ENCODE measurements at places on chromosomes 11 and 22.

GRCh38 chr11:70440206-70440605 lies 41.9 kb downstream of the CTTN start:
- DNase-seq, result no peak

DNA sequence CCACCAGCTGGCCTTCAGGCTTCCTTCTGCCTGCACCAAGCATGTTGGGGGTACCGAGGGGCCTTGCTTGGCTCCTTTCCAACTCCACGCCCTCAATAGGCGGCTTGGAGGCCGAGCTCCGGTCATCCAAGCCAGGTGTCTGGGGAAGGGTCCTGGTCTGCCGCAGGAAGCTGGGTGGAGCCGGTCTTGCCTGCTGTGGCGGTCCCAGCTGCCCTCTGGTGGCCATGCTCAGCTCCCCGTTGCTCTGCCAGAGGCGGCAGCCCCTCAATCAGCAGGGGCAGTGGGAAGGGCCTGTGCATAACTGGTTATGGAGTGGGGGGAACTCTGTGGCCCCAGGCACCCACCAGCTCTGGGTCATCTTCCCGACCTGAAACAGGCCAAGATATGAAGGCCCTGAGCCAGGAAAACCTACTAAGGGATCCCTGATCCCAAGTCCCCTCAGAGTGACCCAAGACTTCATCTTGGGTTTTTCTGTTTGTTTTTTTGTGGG lies 3.2 kb downstream of the ARVCF start:
- DNase-seq, result no peak

DNA sequence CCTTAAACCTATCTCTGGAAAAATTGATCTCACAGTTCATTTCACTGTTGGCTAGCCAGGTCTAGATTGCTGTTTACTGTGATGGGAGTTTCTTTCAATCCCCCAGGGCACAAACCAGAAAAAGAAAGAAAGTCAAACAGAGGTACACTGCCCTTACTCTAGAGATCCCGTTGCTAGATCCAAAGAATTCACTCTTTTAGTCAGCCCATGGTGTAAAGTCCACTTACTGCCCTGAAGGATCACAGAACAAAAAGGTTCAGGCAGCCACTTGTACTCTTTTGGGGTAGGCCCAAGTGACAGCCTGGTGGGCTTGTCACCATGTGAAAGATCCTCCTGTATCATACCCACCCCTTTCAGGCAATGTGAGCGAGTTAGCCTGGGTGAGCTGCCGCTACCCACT lies 162.6 kb upstream of the CCDC179 start:
- DNase-seq, result no peak

GRCh38 chr11:27651711-27652110 lies 48.5 kb downstream of the BDNF start:
- DNase-seq, result no peak

DNA sequence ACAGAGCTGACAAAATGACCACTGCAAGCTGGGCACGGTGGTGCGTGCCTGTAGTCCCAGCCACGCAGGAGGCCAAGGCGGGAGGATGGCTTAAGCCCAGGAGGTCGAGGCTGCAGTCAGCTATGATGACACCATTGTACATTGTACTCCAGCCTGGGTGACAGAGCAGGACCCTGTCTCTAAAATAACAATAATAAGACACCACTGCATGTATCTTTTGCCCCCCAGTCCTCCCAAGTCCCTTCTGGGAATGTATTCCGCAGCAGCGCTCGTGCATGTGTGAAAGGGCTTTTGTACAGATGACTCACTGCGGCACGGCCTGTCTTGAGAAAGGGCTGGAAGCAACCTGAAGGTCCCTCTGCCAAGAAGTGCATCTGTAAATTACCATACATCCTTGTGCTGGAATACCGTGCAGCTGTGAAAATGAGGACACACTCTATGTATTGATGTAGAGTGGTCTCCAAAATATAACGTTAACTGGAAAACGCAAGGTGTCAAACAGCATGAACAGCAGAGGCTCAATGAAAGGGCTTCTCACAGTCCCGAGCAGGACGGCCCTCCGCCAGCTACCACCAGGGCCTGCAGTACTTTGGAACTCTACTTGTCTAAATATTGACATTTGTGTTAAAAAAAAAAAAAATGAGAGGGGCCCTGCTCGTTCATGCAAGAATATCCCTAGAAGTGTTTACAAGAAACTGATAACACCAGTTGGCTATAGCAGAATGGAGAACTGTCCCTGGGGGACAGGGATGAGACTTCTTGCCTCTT lies 9.0 kb upstream of the CDC42EP2 start:
- no peak for DNase-seq

GRCh38 chr22:28412109-28412508 lies 267.5 kb downstream of the TTC28 start:
- no peak for DNase-seq

GRCh38 chr22:44702479-44703198 lies 635 bp downstream of the PRR5 start:
- no peak for DNase-seq

- DNase-seq, result no peak
Observed at GRCh38 chr22:39719559-39720450, 149.3 kb downstream of the CACNA1I start.

GRCh38 chr11:34926101-34926830 lies 9.8 kb downstream of the PDHX start:
- DNase-seq, result peak; percentile 33

- no peak for DNase-seq
Observed at GRCh38 chr11:83523676-83524075, 237.5 kb upstream of the CCDC90B start.

GRCh38 chr11:128716661-128717210 lies 22.9 kb downstream of the FLI1 start:
- DNase-seq, result no peak

DNA sequence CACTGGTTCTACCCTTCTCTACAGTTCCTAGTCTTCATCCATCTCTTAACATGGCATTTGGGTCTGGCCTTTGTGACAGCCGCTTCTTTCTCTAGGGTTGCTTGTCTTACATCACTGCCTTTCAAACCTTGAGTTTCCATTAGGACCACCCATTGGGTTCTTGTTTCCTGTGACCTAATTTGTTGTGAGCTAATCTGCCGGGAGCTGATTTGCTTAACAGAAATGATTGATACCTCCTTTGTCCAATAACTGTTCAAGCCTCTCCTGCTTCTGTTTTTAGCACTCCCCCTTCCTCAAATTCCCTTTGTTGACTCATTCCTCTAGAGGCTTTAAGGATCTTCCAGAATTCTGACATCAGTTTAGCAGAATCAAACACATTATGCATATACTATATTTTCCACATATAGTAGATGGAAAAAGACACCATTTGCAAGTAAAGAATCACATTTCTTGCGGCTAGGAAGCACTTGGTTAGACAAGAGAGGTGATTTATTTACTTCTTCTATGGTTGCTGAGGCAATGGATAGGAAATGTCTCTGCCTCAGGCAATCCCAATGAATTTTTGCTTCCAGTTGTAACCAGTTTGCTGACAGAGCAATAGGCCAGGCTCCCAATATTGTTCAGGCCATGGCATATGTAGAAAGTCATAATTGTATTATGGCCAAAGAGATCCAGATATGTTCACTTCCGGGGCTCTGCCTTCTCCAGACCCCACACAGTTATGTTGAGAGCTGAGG lies 130.7 kb downstream of the SNX19 start:
- no peak for DNase-seq

GRCh38 chr22:50621948-50622722 lies 5.8 kb downstream of the ARSA start:
- DNase-seq, result no peak

- peak; percentile 10 for DNase-seq
Observed at GRCh38 chr11:88231894-88232482, 56.7 kb upstream of the RAB38 start.

DNA sequence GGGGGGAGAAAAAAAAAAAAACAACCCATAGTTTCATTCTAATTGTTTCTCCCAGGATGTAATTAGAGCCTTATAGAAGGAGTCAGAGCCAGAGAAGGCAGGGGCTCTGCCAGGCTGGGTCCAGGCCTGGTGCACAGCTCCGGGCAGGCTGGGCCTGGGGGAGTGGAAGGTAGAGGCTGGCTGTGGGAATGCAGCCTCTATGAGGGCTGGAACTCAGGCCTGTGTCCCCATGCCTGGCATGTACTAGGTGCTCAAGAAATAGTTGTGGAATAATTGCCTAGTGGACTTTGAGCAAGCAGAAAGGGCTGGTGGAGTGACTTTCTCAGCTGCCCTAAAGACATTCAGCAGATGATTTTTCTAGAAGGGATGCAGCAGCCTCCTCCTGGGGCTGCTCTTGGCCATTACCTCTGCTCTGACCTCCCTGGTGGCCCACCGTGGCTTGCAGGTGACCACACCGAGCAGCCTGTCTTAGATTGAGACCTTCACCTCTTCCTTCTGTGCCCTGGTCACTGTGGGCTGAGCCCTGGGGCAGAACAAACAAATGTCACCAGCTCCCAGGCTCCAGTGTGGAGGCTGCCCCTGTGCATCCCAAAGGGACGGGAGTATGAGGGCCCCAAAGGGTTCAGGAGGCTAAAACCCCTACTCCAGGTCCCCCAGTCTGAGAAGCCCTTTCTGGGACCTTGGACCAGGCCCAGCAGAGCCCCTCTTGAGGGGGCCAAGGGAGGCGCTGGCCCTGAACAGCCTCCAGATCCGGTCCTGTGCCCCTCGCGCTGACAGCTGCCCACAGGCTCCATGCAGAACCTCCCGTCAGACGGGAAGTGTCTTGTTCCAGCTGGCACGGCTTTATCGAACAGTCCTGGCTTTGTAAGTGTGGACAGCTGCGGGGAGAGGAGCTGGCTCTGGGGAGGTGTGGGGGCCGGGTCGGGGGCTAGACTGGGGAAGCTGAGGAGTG lies 18.8 kb downstream of the MYEOV start:
- no peak for DNase-seq

- DNase-seq, result no peak
Observed at GRCh38 chr11:125464270-125464662, 31.8 kb downstream of the FEZ1 start.

- no peak for DNase-seq
Observed at GRCh38 chr11:128464878-128465450, 122.4 kb downstream of the ETS1 start.

GRCh38 chr11:101528541-101528940 lies 55.3 kb downstream of the TRPC6 start:
- DNase-seq, result no peak

GRCh38 chr22:37484480-37485394 lies 1.4 kb downstream of the MFNG start:
- peak; percentile 60 for DNase-seq

DNA sequence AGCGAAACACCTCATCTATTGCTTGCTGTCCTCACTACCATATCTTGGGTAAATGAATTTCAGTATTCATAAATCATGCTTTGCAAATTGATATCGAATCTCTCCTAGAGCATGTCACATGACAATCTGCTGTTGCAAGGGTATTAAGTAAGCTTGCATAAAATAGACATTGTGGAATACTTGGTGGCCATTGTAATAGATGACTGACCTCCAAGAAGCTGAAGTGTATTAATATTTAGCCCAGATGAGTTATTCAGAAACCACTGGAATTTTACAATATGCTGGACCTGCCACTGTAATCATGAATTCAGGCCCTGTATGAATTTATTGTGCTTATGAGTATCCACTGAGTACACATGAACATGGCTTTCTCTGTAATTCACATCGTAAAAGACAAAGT lies 289.7 kb upstream of the ARHGAP42 start:
- no peak for DNase-seq

GRCh38 chr11:128517451-128518230 lies 69.7 kb downstream of the ETS1 start:
- DNase-seq, result no peak

- DNase-seq, result no peak
Observed at GRCh38 chr22:42950281-42950680, 64.7 kb downstream of the PACSIN2 start.

DNA sequence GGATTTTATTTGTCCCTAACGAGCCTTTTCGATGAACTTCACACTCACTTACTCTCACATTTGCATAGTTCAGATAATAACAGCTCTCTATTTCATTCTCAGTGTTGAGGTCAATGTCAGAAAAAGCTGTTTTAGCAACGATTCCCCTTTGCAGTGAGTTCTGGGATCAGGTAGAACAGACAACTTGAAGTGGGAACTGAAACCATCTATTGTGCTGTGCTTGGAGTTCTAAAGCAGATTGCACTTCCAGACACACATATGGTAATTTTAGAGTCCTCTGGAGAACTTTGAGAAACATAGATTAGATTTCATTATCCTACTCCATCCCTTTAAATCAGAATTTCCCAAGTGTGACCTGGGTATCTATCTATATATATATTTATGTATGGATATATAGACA lies 124.6 kb upstream of the BLID start:
- DNase-seq, result no peak

DNA sequence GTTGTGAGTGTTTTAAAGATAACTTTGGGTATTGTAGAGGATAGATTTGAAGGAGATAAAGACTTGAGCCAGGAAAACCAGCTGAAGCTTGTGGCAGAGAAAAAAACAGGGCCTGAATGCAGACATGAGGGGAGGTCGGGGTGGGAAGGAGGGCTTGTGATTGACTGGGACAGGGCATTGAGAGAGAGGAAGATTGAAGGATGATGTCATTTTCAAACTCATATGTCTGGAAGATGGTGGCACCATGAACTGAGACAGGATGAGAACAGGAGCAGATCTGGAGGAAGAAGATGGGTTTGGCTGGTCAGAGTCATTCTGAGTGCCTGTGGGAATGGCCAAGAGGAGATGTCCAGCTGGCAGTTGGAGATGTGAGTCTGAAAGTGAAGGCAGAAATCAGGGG lies 14.7 kb downstream of the CSNK2A3 start:
- DNase-seq, result no peak

GRCh38 chr11:126862664-126863243 lies 137.8 kb downstream of the KIRREL3 start:
- DNase-seq, result peak; percentile 16

DNA sequence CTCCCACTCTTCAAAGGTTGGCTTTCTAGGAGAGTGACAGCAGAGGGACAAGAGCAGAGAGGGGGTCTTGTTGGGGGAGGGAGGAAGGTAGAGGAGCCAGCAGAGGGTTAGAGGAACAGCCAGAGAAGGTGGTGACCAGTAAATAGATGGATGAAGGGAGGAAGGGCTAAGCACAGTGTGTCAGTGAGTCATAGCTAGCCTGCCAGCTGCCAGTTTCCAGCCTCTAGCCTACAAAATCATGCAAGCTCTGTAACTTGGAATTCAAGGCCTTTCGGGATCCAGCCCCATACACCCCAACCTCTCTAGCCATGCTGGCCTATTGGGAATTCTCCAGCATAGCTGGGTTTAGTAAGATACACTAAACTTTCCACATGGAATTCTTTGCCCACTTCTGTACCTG lies 147.4 kb upstream of the TEAD1 start:
- no peak for DNase-seq

- no peak for DNase-seq
Observed at GRCh38 chr11:127576210-127576609, 575.6 kb upstream of the KIRREL3 start.

Measured in effector memory CD8-positive, alpha-beta T cell (primary cell).